Transverse colon (tissue), 4 donors: ENCODE measurements at places on chromosomes 11 and 22. TPM values are rescaled to one million over a fixed set of nuclear protein-coding genes. Genes with fewer than 3 reads are reported as not detected.

- peak overlapping the region; percentile 99 for H3K27ac ChIP-seq
- peak overlapping the region; percentile 42 for H3K4me3 ChIP-seq
- peak; percentile 85 for DNase-seq
- no peaks in the 10 kb centered on the region for H3K27me3 ChIP-seq
- peaks cover 40% of the 10 kb centered on the region for H3K4me1 ChIP-seq
Measured at GRCh38 chr22:38317995-38318715, 922 bp upstream of the CSNK1E start.

The UCP3 gene
- total RNA-seq: 1.3 TPM

DNA sequence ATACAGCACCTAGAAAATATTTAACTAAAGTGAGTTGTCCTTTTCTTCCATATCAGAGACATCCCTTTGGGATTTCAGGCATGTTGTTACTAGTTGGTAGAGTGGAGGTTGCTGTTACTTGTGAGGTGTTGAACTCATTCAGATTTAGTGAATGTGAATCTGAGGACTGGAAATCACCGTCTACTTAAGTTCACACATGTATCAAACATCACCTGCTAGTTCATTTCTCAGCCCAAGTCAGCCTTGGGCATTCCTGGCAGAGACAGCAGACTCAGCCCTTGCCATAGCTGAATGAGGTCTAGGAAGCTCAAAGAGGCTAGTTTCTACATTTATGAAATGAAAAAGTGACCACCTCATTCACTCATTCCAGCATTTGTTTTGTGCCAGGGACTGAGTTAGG, 9.7 kb downstream of the KDELR3 start:
- peaks cover 8% of the 10 kb centered on the region for H3K36me3 ChIP-seq
- H3K4me3 ChIP-seq: no peak overlapping the region
- no peaks in the 10 kb centered on the region for H3K27me3 ChIP-seq
- no peak overlapping the region for H3K27ac ChIP-seq
- no peak for DNase-seq

The LARGE2 gene
- total RNA-seq: 1.3 TPM

GRCh38 chr11:94128746-94129511, at the start of gene PANX1:
Gene PANX1 (plus strand): TSS chr11:94128841. CDS start chr11:94129313, 472 bp downstream.
- no peaks in the 10 kb centered on the region for H3K27me3 ChIP-seq
- H3K27ac ChIP-seq: peak within 1 kb of the TSS; percentile 93
- peaks cover 9% of the 10 kb centered on the region for H3K4me1 ChIP-seq
- DNase-seq: peak; percentile 80
- peak within 1 kb of the TSS; percentile 77 for H3K4me3 ChIP-seq

DNA sequence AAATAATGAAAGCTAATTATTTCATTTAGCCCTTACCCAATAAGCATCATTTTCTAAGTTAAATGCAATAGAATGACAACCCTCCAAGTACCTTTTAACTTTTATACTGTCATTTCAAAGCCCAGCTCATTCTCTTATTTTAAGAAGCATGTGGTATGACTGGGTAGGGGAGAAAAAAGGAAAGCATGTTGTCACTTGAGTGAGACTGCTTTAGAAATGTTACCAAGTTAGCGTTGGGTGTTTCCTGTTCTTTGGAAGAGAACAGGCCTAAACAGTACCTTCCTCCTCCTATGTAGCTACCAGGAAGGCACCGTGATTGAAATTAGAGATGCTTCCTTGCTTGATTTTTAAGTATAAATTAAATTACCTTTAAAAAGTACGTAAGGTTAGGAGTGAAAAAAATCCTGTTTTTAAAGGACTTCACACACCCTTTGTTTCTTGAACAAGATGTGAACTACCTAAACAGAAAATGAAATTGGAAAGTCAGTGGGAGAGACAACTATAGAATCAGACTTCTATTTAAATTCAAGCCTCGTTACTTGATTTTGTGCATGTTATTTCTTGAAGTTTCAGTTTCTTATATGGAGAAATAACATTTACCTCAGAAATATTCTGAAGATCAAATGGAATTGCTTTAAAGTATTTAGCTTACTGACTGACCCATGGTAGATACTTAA, 741 bp upstream of the CNTF start:
- DNase-seq: no peak
- H3K27ac ChIP-seq: no peak overlapping the region
- no peaks in the 10 kb centered on the region for H3K4me1 ChIP-seq
- no peak overlapping the region for H3K4me3 ChIP-seq
- H3K36me3 ChIP-seq: peaks cover 63% of the 10 kb centered on the region
